Esophagus mucosa (tissue), 1 donor: ENCODE measurements at places on chromosomes 2 and 18. TPM values are rescaled to one million over a fixed set of nuclear protein-coding genes. Genes with fewer than 3 reads are reported as not detected.

The FLACC1 gene
- 0.56 TPM for total RNA-seq

The C18orf54 gene
- 2.7 TPM for total RNA-seq

The MYL12A gene
- 241 TPM for total RNA-seq

The RGPD4 gene
- total RNA-seq = not detected

The RPRM gene
- total RNA-seq = not detected

The KCNK3 gene
- total RNA-seq = 0.44 TPM

The OTOS gene
- not detected for total RNA-seq

The PFN4 gene
- 0.24 TPM for total RNA-seq

The SCG2 gene
- 0.12 TPM for total RNA-seq

The KCNS3 gene
- total RNA-seq = 3.4 TPM

The GAD1 gene
- total RNA-seq = 1.1 TPM

The FAM110C gene
- total RNA-seq = 44.3 TPM

The HMSD gene
- 2.0 TPM for total RNA-seq

The PTPN4 gene
- 20.4 TPM for total RNA-seq

The CERKL gene
- not detected for total RNA-seq

The GALNT3 gene
- 40.0 TPM for total RNA-seq

The SAG gene
- total RNA-seq = not detected

The ANKRD29 gene
- total RNA-seq = 11.2 TPM

The SCN9A gene
- 0.28 TPM for total RNA-seq

The PRKAG3 gene
- not detected for total RNA-seq

The CASP10 gene
- total RNA-seq = 11.2 TPM

The SFTPB gene
- total RNA-seq = 0.84 TPM

The NOSTRIN gene
- total RNA-seq = 3.6 TPM
